NT2/D1 (cell line): ENCODE measurements at places on chromosomes 1 and 21.

- no peak for DNase-seq
Measured at GRCh38 chr1:8421721-8422120, 103.8 kb downstream of the SLC45A1 start.

- no peak for DNase-seq
Measured at GRCh38 chr1:179955731-179956130, 1.1 kb downstream of the CEP350 start.

DNA sequence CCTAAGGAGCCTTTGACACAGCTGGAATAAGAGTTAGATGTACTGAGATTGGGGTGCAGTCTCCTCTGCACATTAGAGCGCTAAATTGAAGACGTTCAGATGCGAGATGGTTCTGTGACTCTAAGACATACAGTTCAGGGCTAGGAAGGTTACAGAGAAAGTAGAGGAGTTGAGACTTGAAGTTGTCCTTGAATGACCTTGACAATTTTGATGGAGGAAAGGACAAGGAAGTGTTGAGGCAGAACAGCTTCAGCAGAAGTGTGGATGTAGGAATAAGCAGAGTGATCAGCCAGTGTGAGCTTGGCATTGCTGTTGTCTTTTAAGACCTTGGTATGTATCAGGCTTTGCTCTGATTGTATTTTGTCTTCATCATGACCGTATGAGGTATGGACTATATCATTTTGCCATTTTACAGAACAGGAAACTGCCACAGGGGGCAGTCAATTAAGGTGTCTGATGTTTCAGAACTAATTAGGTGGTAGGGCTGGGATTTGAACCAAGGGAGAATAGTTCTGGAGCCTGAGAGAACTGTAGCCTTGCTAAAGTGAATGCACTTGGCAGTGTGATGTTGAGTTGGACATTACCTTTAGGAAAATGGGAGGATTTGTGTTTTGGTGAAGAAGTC, 9.2 kb downstream of the TTF2 start:
- DNase-seq, result no peak

DNA sequence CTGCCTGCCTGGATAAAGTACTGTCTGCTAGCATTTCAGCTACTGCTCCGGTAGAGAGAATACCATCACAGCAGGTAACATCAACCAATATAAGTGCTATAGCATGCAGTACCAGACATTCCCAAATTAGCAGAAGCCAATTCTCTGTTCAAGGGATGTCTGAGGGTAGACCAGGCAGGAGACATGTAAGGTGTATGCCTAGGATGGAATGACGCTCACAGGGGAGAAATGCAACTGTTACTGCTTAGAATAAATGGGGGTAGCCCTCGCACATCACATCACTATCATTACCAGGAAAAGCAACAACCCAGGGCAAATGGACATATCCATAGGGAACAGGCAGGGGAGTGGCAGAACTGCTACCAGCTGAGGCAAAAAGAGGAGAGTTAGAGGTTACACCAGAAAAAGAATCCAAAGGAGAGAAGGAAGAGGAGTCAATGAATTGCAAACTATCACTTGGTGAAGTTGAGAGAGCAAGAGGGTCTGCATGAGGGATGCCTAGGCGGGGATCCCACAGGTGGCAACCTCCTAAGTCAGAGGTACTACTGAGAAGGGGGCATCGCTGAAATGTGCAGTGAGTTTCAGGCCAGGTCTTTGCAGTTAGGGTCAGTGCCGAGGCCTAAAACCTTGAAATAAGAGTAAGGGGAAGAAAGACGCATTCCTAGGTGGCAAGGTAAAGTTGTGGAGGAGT, 1.1 kb downstream of the UBE2Q1 start:
- DNase-seq, result no peak

GRCh38 chr1:117531222-117531621, 74.6 kb upstream of the TENT5C start:
- DNase-seq, result no peak

DNA sequence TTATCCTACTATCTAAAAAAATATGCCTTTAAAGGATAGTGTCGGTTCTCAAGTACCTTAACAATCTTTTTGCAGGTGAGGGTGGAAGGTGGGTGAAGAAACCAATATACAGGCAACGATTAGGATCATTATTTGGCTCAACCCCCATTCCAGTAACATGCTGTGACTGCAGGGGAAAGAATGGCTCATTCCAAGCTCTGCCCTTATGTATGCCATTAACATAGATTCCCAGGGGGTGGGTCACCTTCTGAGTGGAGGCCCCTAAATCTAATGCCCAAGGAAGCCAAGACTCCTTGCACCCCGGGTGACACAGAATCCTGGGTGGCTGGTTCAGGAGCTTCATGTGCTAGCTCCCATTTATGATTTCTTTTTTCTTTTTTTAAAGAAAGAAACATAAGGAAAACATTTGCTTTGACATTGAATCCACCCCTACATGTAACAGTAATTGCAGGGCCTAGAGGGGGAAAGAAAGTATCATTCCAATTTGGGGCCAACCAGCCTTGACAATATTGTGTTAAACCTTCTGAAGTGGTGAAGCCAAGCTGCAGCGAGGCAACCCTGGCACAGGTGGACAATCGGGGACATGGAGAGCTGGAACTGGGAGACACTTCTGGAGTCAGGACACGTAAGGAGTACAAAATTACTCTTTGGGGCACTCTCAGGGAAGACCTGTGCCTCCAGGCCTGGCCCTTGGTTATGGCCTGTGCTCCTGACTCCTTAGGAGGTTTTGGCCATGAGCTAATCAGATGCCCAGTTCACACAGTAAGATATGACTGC, 200.3 kb downstream of the PBX1 start:
- DNase-seq, result no peak

- DNase-seq, result no peak
Measured at GRCh38 chr1:206793620-206794019, 21.3 kb upstream of the IL10 start.

DNA sequence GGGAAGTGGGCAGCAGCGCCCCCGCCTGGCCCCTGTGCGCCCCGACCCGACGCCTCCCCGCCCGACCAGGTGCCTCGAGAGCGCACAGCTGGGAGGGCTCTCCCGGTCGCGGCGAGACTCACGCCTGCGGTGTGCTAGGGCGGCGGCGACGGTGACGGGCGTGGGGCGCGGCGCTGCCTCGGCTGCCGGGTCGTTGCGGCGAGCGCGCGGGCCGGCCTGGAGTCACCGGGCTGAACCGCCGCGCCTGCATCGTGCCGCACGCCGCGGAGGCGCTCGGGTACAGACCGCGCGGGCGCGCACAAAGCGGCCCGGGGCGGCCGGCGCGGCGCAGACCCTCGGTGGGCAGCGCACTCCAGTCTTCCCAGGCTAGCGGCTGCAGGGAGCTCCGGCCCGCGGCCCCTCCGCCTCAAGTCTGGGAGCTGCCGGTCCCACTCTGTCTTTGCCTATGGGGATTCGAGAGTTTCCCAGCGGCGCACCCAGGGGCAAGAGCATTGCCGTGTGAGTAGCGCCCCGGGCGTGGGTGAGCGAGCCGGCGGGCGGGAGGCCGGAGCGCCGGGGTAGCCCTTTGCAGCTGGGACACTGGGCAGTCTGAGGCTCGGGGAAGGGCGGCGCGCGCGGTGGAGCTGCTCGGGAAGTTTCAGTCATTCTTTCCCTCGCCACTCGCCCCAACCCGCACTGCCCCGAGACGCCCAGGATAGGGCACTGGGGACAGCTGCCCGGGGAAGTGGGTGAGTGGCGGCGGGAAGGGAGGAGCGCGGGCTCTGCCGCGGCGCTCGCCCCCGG, at the start of gene SLC35F3:
TSS of gene SLC35F3 (plus strand) at position 44 of the 783 bp plus-strand sequence.
- DNase-seq, result peak; percentile 79

- DNase-seq, result no peak
Measured at GRCh38 chr1:12339396-12339795, 109.6 kb downstream of the VPS13D start.

DNA sequence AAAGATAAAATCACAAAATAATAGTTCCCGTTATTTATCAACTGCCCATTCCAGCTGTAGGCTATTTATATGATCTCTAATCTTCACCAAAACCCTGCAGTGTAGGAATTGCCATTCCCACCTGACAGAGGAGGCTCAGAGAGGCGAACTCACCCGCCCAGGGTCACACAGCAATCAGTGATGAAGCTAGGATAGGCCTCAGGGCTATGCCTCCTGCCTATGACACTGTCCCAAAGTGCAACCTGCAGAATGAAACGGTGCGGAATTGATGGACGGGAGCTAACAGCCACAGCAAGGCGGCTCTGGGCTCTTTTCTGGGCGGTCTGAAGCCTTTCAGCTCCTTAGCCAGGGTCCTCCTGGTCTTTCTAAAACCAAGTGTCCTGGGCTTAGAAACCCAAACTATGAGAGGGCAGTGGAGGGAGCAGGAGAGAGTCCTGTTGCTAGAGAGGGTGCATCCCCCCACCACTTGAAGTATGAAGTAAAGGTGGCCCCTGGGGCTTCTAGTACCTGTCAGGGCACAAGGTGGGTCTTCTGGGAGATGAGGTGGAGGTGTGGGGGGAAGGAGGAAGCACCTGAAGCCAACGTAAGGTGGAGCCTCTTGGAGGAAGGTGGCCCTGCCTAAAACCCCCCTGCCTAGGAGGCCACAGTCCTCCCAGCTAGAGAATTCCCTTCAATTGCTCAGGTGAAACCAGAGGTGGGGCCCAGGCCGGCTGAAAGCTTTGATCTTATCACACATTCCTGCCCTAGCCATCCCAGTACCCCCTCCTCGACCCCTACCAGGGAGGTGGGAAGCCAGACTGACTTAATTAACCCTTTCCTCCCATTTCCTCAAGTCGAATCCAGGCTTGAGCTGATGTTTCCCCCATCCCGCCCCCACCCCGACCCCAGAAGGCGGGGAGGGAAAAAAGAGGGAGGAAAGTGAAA, 14.8 kb downstream of the HSPG2 start:
- DNase-seq, result no peak

DNA sequence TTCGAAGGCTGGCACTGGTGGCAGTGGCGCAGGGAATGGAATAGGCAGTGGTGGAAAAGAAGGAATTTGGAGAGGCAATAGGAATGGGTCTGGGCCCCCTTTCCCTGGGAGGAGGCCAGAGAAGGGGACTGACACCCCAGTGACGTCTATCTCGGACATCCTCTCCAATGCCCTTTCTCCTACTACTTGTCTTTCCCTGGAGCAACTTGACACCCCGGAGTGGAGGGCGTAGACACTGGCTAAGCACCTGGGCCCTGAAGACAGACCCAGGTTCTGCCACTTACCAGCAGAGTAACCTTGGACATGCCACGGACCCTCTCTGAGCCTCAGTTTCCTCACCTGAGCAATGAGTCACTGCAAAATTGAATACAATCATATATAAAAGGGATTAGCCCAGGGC, 86.8 kb downstream of the CAMK2N1 start:
- DNase-seq, result no peak

DNA sequence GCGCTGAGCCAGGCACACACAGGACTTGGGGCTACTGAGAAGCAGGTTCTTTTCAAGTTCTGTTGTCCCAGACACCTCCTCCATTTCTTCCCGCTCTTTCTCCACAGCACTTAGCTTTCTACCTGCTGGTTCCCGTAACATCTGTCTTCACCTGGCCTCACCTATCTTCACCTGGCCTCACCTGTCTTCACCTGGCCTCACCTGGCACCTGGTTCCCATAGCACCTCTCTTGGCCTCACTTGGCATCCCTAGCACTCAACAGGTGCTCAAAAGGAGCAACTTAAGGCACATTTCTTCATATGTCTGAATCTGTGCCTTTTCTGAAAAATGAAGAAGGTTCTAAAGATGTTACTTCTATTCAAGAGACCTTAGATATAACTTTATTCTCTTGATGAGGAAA, 10.4 kb downstream of the KCNK1 start:
- no peak for DNase-seq

DNA sequence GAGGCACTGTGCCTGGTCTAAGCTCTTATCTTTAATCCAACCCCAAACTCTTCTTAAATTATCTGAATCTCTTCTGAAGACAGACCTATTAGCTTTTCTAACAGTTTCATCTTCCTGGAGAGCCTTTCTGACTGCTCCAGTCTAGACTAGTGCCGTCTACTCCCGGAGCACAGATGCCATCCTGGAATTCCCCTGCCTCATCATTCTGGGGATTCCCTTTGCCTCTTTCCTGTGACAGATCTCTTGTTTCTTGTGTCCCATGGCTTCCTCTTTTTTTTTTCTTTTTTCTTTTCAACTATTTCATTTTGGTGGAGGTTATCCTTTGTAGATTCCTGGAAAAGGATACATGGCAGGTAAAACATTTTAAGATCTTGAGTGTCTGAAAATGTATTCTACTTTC, 11.7 kb downstream of the SEMA4A start:
- DNase-seq, result no peak

- no peak for DNase-seq
Measured at GRCh38 chr1:4716406-4716805, 62.0 kb downstream of the AJAP1 start.

- DNase-seq, result no peak
Measured at GRCh38 chr1:59263111-59263510, 33.8 kb upstream of the FGGY start.

GRCh38 chr1:197778366-197778945, 3.2 kb upstream of the DENND1B start:
- no peak for DNase-seq

- no peak for DNase-seq
Measured at GRCh38 chr1:147598621-147599361, 57.5 kb downstream of the BCL9 start.

DNA sequence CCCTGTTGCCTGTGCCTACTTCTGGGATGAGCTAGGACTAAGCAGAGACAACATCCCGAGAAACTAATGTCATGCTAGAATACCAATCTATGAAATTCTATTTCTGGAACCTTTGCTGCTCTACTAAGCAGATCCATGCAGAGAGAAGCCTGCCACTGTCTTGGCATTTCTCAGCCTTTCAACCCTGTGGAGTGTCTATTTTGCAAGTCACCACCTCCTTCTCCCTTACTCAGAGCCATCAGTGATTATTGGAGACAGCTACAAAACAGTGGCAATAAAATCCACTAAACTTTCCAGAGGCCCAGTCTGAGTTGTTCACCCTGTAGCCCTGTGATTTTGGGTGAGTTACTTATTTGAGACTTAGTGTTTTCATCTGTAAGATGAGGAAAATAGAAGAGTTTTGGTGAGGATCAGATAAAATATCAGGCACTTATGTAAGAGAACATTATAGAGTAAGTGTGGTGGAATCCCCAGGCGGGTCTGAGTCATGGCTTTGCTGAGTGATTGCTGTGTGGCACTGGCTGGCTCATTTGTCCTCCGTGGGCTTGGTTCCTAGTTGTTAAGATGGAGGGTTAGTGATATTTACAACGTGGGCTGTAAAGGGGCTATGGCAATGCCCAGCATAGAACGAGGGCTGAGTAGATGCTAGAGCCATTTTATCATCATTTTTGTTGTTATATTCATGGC, 61.1 kb downstream of the FMN2 start:
- DNase-seq, result no peak

- DNase-seq, result no peak
Measured at GRCh38 chr1:42209526-42210251, 45.1 kb upstream of the GUCA2A start.

- DNase-seq, result no peak
Measured at GRCh38 chr1:54581621-54582035, 33.6 kb downstream of the ACOT11 start.
